Left renal cortex interstitium (tissue), 4 donors: ENCODE measurements at places on chromosomes 13 and 19.
A peak's percentile ranks its signal among the peaks of the same experiment; 100 is the strongest.

- DNase-seq = no peak
Measured at GRCh38 chr19:48970923-48971395, 5.8 kb downstream of the FTL start.

- DNase-seq = no peak
Measured at GRCh38 chr19:38044267-38045111, 137.5 kb downstream of the SIPA1L3 start.

DNA sequence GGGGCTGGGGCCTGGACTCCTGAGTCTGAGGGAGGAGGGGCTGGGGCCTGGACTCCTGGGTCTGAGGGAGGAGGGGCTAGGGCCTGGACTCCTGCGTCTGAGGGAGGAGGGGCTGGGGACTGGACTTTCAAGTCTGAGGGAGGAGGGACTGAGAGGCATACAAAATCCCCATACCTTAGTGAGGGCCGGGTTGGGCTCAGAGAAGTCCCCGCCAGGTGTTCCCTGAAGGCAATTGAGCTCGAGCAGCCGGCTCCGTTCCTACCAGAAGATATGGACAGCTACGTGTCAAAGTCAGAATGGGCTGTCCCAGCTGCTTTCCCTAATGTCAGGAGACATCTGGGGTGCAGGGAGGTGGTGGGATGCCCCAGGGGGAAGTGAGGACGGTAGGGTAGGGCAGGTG is 9.5 kb downstream of the PHLDB3 start:
- DNase-seq = no peak

- DNase-seq = no peak
Measured at GRCh38 chr13:66139250-66139649, 1090.9 kb downstream of the PCDH9 start.

GRCh38 chr13:30619731-30620130 is 2.0 kb downstream of the USPL1 start:
- no peak for DNase-seq

DNA sequence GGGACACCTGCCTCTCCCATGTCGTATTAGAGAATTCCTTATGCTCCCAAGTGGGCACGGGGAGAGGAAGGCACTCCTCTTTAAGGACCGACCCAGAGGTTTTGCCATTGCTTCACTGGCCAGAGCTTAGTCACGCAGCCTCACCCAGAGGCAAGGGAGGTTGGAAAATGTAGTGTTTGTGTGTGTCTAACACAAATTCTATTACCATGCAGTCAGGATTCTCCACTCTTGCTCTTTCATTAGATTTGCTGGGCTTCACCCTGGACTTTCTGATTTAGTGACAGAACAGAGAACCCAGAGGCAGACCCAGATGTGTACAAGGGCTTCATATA is 14.6 kb upstream of the NCCRP1 start:
- DNase-seq = no peak

GRCh38 chr13:57925250-57925649 is 293.7 kb downstream of the PCDH17 start:
- DNase-seq = no peak

GRCh38 chr13:36817996-36818803 is 822 bp upstream of the RFXAP start:
- no peak for DNase-seq

GRCh38 chr13:42899266-42899665 is 92.8 kb downstream of the EPSTI1 start:
- DNase-seq = no peak

- DNase-seq = no peak
Measured at GRCh38 chr13:43303033-43303729, 279.8 kb downstream of the DNAJC15 start.

DNA sequence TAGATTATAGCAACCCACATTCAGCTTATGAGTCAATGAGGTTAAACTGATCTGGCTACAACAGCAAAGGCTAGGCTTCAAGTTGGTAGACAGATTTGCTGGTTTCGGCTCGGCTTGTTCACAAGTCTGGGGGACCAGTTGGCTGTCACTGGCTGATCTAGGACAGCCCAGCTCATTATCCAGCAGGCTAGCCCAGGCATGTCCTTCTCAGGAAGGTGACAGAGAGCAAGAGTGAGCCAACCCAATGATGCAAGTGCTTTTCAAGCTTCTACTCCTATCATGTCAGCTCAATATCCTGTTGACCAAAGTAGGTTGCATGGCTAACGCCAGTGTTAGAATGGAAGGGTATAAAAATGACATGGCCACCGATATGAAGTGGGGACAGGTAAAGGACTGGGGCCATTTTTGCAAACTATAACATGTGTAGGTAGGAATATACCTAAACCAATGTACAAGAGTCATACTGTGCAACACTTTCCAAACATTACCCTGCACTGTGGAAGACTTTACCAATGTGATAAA is 220.9 kb upstream of the SOX21 start:
- DNase-seq = no peak

- DNase-seq = no peak
Measured at GRCh38 chr19:33456845-33457220, 64.8 kb downstream of the PEPD start.

GRCh38 chr19:17944301-17944700 is 11.5 kb downstream of the CCDC124 start:
- DNase-seq = no peak

DNA sequence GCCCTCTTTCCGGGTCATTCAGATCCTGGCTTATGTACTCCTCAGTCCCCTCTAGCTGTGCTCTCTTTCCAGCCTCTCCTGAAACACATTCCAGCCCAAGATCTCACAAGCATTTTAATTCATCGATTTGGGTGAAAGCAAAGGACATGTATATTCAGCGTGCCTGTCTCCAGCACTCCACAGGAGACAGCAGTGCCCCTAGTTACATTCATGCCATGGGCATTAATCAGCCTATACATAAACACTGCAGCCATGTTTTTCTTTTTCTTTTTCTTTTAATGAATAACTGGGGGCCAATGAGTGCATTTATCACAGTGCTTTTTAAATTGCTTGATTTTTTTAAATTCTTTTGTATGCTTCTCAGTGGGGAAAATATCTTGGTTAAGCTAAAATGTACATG is 199.1 kb downstream of the DCT start:
- DNase-seq = no peak

- no peak for DNase-seq
Measured at GRCh38 chr19:46821512-46822409, 28.9 kb downstream of the AP2S1 start.

DNA sequence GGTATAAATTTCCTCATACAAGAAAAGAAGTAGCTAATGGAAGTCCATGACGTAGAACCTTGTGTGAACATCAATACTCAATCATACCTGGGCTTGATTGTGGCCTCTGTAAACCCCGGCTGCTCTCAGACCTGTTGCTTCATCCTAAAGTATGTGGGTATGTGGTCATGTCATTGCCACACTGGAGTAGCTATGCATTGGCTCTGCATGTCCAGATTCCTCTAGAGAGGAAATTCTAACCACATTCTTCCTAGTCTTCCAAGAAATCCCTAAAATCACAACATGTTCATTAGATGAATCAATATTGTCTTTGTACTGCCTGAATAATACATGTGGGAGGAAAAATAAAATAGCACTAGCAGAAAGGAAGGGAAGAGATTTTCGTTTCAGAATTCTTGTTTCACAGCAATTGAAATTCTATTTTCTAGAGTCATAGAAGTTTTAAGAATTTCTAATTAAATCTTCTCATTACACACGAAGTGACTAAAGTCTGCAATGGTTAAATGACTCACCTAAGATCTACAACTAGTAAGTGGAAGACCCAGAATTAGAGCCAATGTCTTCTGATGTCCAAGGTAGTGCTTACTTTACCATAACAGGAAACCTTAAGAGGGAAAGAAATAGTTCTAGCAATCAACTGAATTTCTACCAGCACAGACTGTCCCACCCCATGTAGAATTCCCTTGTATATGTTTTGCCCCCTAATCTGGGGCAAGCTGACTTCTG is 28.0 kb downstream of the RXFP2 start:
- DNase-seq = no peak

DNA sequence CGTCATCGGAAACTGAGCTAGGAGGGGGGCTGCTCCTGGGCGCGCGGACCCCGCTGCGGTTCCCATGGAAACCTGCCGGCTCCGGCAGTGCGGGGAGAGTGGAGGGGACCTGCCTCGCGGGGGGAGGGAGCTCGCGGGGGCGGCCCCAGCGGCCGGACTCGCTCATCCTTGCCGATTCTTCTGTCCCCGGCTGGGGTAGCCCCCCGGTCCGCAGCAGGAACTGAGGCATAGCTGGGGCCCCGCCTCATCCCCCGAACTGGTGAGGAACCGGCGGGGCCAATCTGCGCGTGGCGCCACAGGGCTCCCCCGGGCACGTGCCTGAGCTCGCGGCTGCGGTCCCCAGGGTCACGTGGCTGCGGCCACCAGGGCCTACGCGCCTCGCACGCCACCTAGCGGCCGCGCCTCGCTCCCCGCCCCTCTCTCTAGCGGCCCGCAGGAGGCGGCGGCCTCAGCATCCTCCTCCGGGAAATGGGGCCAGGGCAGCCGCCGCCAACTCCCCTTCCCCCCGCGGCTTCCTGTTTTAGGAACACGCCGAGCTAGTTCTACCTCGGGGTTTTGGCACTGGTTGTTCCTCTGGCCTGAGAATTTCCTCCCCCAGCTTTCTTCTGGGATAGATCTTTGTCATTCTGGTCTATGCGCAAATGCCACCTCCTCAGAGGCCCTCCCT is 1.7 kb upstream of the ELAVL3 start:
- DNase-seq = no peak

GRCh38 chr19:18736415-18737336 is 53.2 kb downstream of the CRTC1 start:
- no peak for DNase-seq

GRCh38 chr19:43482193-43482592 is 16.8 kb upstream of the LYPD3 start:
- no peak for DNase-seq

GRCh38 chr19:38170334-38170733 is 53.7 kb downstream of the DPF1 start:
- DNase-seq = no peak

DNA sequence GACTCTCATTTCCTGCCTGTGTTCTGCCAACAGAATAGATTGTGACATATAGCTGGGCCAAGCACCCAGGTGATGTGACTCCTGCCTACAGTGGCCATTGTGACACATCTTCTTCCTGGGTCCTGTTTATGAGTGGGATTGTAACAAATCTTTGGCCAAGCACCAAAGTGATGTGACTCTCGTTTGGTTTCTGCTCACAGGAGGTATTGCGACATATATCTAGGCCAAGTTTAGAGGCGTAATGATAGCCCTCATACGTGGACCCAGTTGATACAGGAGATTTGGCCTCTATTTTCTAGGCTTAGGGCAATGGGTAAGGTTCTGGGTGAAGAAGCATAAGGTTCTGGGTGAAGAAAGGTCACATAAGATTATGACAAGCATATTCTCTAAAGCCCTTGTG is 76.2 kb downstream of the ZNF208 start:
- no peak for DNase-seq

DNA sequence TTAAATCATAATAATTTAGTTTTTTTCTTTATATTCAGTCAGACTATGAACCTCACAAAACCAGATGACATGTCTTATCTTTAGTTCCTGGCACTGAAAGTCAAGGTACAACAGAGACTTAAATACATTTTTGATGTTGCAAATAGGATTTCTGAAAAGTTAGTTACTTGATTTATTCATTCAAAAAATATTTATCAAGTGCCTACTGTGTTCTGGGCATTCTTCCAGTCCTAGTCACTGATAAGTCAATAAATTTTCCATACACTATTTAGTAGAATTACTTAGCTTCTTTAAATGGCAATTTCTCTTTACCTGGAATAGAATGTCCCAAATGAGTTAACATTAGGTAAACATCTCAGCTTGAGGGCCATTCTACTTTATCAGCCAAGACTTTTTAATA is 938.3 kb upstream of the PCDH9 start:
- no peak for DNase-seq

DNA sequence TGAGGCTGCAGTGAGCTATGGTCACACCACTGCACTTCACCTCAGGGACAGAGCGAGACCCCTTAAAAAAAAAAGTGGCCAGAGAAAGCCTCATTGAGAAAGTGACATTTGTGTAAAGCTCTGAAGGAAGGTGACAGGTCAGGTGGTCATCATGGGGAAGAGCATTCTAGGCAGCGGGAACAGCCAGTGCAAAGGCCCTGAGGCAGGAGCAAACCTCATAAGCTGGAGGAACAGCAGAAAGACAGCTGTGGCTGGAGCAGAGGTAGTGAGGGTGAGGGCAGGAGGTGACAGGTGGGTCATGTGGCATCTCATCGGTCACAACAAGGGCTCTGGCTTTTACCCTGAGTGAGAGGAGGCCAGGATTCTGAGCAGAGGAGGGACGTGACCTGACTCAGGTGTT is 64.4 kb downstream of the RYR1 start:
- DNase-seq = no peak

GRCh38 chr13:51638216-51638871 is 54.1 kb downstream of the WDFY2 start:
- DNase-seq = no peak

DNA sequence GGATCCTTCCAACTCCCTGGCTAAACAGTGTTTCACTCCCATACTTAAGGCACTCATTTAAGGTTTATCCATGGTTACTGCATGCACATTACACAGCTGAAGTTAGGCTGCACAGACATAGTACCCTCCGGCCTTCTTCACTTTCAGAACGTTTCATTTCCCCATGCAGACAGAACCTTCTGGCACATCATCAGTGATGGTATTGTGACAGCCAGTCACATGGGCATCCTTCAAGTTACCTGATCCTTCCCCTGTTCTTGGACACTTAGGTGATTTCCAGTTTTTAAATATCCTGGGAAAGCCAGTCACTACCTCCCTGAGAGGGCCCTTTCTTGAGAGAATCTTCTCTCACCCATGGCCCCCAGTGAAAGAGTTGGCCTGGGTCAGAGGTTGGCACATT is 9.1 kb downstream of the SMIM7 start:
- DNase-seq = no peak

DNA sequence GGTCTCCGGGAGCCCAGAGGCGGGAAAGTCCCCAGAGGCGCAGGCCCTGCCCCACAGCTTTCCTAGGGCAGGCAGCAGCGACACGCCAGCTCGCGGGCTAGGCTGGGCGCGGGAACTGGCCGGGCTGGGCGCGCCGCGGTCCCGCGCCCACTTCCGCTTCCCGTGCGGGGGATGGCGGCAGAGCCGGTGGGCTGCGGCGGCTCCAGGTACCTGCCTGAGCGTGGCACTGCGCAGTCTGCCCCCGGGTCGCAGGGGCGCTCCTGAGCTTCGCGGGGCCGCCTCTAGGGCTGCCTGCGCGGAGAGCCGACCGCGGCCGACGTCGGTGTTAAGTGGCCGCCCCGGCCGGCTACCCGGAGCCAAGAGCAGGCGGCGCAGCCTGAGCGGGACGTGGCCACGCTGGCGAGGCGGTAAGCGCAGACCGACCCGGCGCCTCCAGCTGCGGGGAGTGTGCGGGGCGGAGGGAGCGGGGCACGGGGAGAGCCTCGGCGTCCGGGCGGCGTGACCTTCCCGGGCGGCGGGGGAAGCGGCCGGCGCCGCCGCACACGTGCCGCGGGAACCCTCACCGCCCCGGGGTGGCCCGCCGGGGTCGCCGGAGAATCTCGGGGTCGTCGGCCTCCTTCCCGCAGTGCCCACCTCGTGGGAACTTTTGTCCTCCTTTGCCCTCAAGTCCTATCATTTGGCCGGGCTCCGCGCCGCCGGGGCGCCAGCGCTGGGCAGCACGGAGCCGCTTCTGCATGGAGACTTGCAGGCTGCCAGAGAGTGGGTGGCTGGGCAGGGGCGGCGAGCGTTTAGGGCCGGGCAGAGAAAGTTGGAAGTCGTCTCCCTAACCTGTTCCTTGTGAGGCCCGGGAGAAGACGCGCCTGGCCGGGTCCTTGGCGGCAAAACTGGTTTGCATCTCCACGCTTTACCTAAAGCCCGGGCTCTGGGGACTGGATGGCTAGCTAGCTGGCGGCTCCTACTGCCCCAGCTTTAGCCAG is 31.4 kb upstream of the MPHOSPH8 start:
- DNase-seq = peak; percentile 32

GRCh38 chr13:114140131-114140905 is 7.9 kb upstream of the RASA3 start:
- no peak for DNase-seq

GRCh38 chr19:31952693-31953092 is 392.7 kb upstream of the ZNF507 start:
- DNase-seq = no peak
